ENCODE measurements at places on chromosomes 7 and 10. TPM values are rescaled to one million over a fixed set of nuclear protein-coding genes. Genes with fewer than 3 reads are reported as not detected.

DNA sequence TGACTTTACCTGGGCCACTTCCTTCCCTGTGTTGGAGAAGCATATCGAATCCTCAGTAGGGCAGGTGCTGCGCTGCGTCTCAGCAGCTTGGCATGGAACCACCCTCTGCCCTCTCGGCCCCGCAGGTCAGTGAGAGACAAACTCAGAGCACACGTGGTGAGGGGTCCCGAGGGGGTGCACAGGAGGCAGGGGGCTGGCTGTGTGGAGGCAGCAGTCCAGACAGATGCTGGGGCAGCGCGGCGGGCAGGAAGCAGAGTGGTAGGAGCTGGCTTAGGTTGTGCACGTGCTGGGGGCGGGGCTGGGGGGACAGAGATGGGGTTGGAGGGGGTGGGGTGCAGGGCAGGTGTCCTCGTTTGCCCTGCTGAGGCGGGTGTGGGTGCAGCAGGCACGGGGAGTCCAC, 33.1 kb downstream of the NUB1 start:
- no peak for DNase-seq
- H3K27ac ChIP-seq, result no peak overlapping the region
- peaks cover 19% of the 10 kb centered on the region for H3K36me3 ChIP-seq
- H3K4me3 ChIP-seq, result no peak overlapping the region
- no peaks in the 10 kb centered on the region for H3K27me3 ChIP-seq

GRCh38 chr10:4215963-4216575, 431.1 kb upstream of the KLF6 start:
- H3K27me3 ChIP-seq, result peaks cover 11% of the 10 kb centered on the region
- no peaks in the 10 kb centered on the region for H3K36me3 ChIP-seq
- H3K4me3 ChIP-seq, result no peak overlapping the region

DNA sequence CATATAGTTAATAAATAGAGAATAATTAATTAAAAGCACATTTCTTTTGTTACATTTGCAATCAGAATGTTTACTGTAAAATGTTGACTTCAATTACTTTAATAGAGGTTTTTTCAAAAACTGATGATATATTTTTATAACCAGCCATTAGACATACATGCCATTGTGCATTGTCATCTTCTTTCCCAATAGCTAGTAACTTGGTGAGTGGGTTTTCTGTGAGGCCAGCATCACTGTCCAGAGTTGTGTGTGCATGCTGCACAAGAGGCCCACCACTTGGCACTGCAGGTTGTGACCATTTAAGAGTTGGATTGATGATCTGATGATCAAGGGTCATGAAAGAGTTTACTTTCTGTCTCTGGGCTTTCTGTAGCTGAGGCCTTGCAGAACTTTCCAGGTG, 46.5 kb downstream of the TFEC start:
- no peak overlapping the region for H3K27ac ChIP-seq
- DNase-seq, result no peak
- H3K36me3 ChIP-seq, result no peaks in the 10 kb centered on the region
- H3K4me1 ChIP-seq, result no peaks in the 10 kb centered on the region
- H3K27me3 ChIP-seq, result no peaks in the 10 kb centered on the region

Gene POU6F2
- not detected for total RNA-seq

DNA sequence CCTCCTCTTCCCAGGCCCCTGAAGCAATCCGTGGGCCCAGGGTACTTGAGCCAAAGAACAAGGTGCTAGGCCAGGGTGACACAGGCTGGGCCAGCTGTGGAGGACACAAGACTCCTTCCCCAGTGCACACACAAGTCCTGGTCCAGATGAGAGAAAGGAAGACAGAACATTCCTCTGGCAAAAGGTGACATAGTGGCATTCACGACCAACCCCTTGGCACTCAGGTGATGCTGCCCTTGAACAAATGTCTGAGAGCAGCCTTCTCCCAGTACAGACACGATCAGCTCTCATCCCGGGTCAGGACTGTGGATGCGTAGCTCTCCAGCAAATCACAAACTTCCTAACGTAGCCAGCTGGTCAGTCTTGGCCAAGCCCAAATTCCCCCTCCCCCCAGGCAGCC, 118.5 kb downstream of the OAT start:
- DNase-seq, result no peak
- no peaks in the 10 kb centered on the region for H3K27me3 ChIP-seq
- no peaks in the 10 kb centered on the region for H3K36me3 ChIP-seq
- H3K4me3 ChIP-seq, result no peak overlapping the region
- H3K27ac ChIP-seq, result no peak overlapping the region
- no peaks in the 10 kb centered on the region for H3K4me1 ChIP-seq
